Heart right ventricle (tissue), 16 donors: ENCODE measurements at places on chromosomes 5 and 9. TPM values are rescaled to one million over a fixed set of nuclear protein-coding genes. Genes with fewer than 3 reads are reported as not detected.

DNA sequence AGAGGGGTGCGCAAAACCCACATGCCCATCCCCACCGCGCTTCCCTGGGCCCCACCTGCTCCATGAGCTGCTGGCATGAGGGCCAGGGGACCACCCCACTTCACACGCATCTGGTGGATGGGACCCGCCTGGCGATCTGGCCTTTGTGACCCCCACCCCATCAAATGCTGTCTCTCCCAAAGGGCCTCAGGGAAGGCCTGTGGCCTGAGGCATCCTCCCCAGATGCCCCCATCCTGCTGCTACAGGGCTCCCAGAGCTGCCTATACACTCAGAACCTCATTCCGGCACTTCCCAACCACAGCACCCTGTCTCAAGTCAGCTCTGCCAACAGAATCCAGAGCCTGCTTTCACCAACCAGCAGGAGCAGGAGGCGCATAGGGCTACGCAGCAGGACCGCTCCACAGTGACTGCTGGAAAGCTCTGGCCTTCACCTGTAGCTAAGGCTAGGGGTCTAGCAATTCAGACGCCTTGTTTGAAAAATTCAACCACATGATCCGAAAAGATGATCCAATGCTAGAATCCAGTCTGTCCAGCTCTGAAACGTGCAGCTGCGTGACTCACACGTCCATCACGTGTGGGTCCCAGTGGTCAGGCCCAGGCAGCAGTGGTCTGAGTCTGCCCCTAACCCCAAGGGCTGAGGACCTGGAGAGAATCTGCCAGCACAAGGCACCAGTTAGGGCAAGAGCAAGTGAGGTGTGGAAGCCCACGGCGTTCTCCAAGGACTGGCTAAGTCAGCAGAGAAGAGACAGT is 1.4 kb upstream of the SNAPC4 start:
- peaks cover 18% of the 10 kb centered on the region for H3K4me1 ChIP-seq
- H3K36me3 ChIP-seq = peaks cover 47% of the 10 kb centered on the region
- DNase-seq = no peak

DNA sequence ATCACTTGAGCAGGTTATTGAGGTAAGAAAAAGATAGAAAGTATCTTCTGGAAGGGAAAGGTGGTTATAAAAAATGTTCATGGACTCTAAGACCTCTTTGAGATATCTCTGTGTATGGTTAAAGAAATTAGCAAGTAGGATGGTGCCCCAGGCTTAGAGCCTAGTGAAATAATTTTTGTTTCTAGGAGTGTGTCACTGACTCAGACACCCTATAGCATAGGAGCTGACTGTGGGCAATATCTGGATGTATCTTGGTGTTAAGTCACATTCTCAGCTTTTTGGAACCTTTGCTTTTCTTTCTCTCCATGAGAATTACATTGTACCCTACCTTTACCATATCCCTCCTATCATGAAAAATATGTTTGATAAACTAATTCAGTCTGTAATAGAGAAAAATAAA is 12.0 kb downstream of the MACIR start:
- no peak overlapping the region for H3K4me3 ChIP-seq
- H3K36me3 ChIP-seq = peaks cover 4% of the 10 kb centered on the region
- H3K4me1 ChIP-seq = peaks cover 29% of the 10 kb centered on the region
- no peaks in the 10 kb centered on the region for H3K27me3 ChIP-seq

DNA sequence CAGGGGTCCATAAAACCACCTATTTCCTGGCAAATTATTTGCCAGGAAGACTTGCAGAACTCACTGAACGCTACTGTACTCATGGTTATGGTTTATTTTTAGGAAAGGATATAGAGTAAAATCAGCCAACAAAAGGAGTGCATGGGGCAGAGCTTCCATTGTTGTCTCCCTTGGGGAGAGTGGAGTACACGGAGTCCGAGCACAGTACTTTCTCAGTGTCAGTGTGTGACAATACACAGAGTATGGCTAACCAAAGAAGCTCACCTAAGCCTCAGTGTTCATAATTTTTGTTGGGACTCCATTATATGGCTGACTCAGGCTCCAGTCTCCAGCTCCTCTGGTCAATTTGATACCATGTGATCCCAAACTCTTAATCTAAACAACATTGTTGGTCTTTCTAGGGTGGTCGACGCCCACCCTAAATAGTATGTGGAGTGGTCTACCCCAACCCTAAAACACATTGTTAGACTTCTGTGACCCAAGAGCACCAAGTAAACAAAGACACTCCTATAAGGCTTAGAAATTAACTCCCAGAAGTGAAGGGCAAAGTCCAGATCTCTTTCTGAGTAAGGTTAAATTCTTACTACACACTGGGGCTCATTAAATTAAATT is 74.9 kb downstream of the SLC44A1 start:
- no peaks in the 10 kb centered on the region for H3K27me3 ChIP-seq
- no peak for DNase-seq
- H3K4me1 ChIP-seq = no peaks in the 10 kb centered on the region
- H3K4me3 ChIP-seq = no peak overlapping the region

DNA sequence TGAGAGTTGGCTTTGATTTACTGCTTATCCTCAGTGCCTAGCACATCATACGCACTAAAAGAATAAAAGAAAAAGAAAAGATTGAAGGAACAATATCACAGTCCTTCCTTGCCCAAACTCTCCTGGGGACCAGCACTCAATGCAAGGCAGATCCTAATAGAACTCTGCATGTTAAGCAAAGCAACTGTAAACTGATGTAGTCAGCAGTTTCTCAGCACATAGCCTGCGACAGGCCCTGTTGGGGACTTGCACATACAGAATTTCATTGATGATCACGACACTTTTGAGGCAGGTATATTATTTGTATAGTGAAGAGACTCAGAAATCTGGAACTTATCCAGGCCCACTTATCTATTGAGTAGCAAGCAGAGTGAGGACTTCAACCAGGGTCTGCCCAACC is 15.4 kb downstream of the NIPAL4 start:
- peaks cover 25% of the 10 kb centered on the region for H3K4me1 ChIP-seq
- H3K27ac ChIP-seq = no peak overlapping the region
- no peak for DNase-seq
- H3K27me3 ChIP-seq = no peaks in the 10 kb centered on the region
- H3K4me3 ChIP-seq = no peak overlapping the region

GRCh38 chr5:55104036-55104772 is 1.8 kb downstream of the GZMA start:
- no peak for DNase-seq
- no peak overlapping the region for H3K27ac ChIP-seq
- no peaks in the 10 kb centered on the region for H3K27me3 ChIP-seq
- H3K4me1 ChIP-seq = no peaks in the 10 kb centered on the region
- H3K4me3 ChIP-seq = no peak overlapping the region

GRCh38 chr5:156893517-156893916 is 43.4 kb downstream of the PPP1R2B start:
- H3K4me3 ChIP-seq = no peak overlapping the region
- H3K27me3 ChIP-seq = no peaks in the 10 kb centered on the region
- no peak for DNase-seq

DNA sequence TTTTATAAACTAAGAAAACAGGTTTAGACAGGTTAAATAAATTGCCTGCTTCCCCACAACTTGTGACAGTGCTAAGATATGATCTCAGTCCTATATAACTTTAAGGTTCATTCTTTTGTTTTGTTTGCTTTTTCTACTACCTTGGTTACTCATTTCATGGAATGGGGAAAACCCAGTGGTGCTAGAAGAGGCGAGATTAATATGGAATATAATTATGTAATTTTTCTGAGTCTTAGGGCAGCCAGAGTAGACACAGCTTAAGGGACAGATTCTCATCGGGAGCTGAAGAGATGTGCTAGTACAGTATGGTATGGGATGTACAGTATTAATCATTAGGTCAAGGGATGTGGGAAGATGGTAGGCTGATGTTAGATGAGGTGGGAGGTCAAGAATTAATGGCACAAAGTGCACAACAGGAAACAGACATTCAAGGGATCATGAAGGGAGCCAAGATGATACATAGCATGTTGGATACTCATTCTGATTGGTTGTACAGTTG is 6.2 kb downstream of the TRIM32 start:
- peaks cover 49% of the 10 kb centered on the region for H3K4me1 ChIP-seq
- H3K36me3 ChIP-seq = no peaks in the 10 kb centered on the region
- H3K4me3 ChIP-seq = no peak overlapping the region
- no peak overlapping the region for H3K27ac ChIP-seq
- DNase-seq = no peak
- no peaks in the 10 kb centered on the region for H3K27me3 ChIP-seq

DNA sequence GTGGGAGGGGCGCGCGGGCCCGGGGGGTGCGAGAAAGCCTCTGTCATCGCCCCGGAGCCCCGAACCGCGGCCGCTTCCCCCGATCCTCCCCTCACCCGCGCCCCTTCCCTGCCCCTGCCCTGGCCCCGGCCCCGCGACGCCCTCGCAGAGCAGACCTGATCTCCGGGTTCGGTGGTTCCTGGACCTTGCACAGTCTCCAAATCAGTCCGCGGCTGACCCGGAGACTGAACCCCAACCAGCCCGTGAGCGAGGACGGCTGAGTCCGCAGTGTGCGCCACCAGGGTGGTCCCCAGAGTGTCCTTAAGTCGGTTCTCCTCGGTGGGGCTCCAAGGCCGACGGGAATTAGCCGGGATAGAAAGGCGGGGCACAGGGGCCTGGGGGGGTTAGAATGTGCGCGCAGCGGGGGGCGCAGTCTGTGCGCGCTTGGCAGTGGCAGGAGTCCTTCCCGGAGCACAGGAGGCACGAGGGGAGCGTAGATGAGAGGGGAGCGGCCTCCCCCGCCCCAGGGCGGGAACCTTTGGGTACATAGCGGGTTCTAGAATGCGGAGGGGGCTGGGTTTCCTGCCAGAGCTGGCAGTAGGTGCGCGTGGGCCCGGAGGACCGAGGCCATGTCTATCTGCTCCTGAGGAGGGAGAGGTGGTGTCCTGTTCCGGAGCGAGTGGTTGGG is 779 bp downstream of the PKN3 start:
- peak overlapping the region; percentile 93 for H3K27ac ChIP-seq
- no peaks in the 10 kb centered on the region for H3K27me3 ChIP-seq
- peaks cover 20% of the 10 kb centered on the region for H3K4me1 ChIP-seq

GRCh38 chr5:74382123-74382855 is 258.2 kb downstream of the ENC1 start:
- peak overlapping the region; percentile 57 for H3K27ac ChIP-seq
- no peaks in the 10 kb centered on the region for H3K27me3 ChIP-seq
- DNase-seq = no peak
- H3K4me3 ChIP-seq = no peak overlapping the region
- H3K4me1 ChIP-seq = peaks cover 64% of the 10 kb centered on the region
- no peaks in the 10 kb centered on the region for H3K36me3 ChIP-seq

- H3K4me3 ChIP-seq = no peak overlapping the region
- peaks cover 79% of the 10 kb centered on the region for H3K36me3 ChIP-seq
- no peak for DNase-seq
- H3K27ac ChIP-seq = no peak overlapping the region
- H3K27me3 ChIP-seq = no peaks in the 10 kb centered on the region
Observed at GRCh38 chr9:34114436-34114835, 12.1 kb downstream of the DCAF12 start.

- no peak overlapping the region for H3K27ac ChIP-seq
- no peak for DNase-seq
- H3K27me3 ChIP-seq = no peaks in the 10 kb centered on the region
- H3K36me3 ChIP-seq = no peaks in the 10 kb centered on the region
- H3K4me3 ChIP-seq = no peak overlapping the region
Observed at GRCh38 chr5:45862763-45863162, 166.6 kb upstream of the HCN1 start.

- DNase-seq = no peak
- no peaks in the 10 kb centered on the region for H3K27me3 ChIP-seq
- H3K4me3 ChIP-seq = no peak overlapping the region
- no peaks in the 10 kb centered on the region for H3K4me1 ChIP-seq
- peaks cover 67% of the 10 kb centered on the region for H3K36me3 ChIP-seq
Observed at GRCh38 chr5:55959208-55959607, 35.6 kb downstream of the IL6ST start.

DNA sequence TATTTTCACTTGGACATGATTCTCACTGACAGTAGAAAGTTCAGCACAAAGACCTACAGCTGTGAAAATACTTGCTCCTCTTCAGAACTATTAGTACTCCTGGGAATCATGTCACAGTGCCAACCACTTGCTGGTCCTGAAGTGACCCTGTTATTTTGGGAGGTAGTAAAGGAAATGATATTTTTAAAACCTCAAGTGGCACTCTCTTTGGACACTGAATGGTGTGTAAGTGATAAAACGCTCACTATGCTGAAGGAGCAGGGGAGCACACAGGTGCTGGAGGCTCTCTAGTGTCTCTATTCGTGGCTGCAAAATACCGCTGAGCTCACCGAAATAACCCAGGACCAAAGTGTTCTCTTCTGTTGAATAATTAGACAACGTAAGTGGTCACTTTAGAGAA is 76.9 kb upstream of the SPATA31D4 start:
- H3K36me3 ChIP-seq = no peaks in the 10 kb centered on the region
- DNase-seq = peak; percentile 36
- peaks cover 28% of the 10 kb centered on the region for H3K4me1 ChIP-seq
- peak overlapping the region; percentile 18 for H3K27ac ChIP-seq
- H3K27me3 ChIP-seq = no peaks in the 10 kb centered on the region

DNA sequence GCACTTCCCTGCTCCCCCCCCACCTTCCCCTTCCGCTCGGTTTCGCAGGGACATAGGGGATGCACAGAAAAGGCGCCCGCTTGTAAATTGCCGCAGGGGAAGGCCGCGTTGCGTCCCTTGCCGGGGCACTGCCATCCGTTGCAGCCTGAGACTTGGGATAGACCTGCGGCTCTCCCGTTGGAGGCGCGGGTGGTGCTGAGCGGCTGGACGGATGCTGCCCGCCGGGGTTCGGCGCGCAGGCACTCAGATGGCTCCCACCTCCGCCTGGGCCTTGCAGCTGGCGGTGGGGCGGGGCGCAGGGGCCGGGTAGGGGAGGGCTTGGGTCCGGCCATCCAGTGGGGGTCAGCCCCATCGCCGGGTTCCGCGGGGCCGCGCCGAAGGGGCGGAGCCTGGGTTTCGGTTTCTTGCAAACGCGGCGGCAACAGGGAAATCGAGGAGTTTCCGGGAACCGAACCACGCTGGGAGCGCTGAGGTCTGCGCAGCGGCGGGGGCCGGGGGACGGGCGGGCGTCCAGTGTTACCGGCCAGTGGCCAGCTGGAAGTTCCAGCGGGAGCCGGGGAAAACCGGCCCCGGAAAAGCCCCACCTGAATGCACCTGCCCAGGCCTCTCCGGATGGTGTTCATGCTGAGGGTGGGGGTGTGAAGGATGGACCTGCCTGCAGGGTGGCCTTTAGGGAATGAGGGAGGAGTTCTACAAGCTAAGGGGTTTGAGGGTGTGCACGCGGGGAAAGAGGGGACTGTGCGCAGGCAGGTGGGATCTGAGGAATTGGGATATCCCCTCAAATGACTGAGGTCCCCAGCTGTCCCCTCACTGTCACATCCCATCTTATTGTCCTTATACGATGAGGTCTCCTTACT is 6.3 kb upstream of the IRF1 start:
- H3K4me1 ChIP-seq = peaks cover 62% of the 10 kb centered on the region
- no peaks in the 10 kb centered on the region for H3K36me3 ChIP-seq
- peak overlapping the region; percentile 50 for H3K4me3 ChIP-seq
- H3K27ac ChIP-seq = peak overlapping the region; percentile 94
- H3K27me3 ChIP-seq = no peaks in the 10 kb centered on the region

Gene SLC22A4
- total RNA-seq = 1.5 TPM

Gene LPAR1
- 12.6 TPM for total RNA-seq

Gene PHF19
- 13.8 TPM for total RNA-seq

Gene FOXD4
- total RNA-seq = not detected

Gene CYLC2
- not detected for total RNA-seq

Gene FGD3
- total RNA-seq = 1.9 TPM
